ENCODE measurements at places on chromosomes 1 and 21.
A peak's percentile ranks its signal among the peaks of the same experiment; 100 is the strongest.

- DNase-seq = no peak
Observed at GRCh38 chr1:37070126-37070525, 35.8 kb upstream of the GRIK3 start.

DNA sequence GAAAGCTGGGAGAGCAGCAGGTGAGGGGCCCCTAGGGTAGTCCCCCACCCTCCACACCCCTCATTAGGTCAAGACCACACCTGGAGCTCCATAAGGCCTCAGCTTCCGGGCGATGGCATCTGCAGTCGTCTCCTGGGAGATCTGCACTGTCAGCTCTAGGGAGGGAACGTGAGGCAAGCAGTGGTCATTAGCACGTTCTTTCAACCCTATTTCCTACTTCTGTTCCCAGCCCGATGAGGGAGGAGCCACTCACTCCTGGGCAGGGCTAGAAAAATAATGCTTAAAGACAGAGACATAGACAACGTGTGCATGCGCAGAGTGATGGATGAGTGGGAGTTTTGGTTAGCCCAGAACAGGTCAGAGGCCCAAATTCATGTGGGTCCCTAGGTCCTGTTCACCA lies 9.7 kb downstream of the KDF1 start:
- no peak for DNase-seq

- no peak for DNase-seq
Observed at GRCh38 chr1:86950712-86951419, 36.4 kb downstream of the HS2ST1 start.

DNA sequence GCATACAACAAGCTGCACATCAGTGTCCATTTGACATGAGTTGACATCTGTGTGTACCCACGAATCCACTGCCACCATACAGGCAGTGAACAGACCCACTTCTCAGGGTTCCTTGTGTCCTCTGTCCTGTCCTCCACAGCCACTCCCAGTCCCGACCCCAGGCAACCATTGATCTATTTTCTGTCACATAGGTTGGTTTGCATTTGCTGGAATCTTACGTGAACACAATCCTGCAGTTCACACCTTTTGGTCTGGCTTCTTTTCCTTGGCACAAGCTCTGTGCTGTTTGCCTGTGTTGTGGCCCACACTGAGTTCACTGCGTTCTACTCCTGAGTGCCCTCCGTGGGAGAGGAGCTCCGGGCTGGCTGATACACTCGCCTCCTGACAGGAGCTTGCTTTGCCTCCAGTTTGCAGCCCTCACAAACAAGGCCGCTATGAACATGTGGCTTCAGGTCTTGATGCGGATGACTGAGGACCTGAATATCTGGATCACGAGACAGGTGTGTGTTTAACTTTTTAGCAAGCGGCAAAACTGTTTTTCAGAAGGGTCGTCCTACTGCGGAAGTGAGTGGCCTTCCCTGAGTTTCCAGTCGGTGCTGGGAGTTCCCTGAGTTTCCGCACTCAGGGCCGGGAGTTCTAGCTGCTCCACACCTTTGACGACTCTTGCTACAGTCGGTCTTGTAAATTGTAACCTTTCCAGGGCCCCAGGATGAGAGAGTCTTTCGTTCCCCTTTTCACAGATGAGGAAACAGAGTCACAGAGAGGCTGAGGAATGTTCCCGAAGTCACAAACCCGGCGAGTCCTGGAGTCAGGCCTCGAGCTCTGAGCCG lies 13.0 kb upstream of the COL18A1 start:
- no peak for DNase-seq

GRCh38 chr1:36309397-36309796 lies 3.2 kb downstream of the SH3D21 start:
- no peak for DNase-seq

DNA sequence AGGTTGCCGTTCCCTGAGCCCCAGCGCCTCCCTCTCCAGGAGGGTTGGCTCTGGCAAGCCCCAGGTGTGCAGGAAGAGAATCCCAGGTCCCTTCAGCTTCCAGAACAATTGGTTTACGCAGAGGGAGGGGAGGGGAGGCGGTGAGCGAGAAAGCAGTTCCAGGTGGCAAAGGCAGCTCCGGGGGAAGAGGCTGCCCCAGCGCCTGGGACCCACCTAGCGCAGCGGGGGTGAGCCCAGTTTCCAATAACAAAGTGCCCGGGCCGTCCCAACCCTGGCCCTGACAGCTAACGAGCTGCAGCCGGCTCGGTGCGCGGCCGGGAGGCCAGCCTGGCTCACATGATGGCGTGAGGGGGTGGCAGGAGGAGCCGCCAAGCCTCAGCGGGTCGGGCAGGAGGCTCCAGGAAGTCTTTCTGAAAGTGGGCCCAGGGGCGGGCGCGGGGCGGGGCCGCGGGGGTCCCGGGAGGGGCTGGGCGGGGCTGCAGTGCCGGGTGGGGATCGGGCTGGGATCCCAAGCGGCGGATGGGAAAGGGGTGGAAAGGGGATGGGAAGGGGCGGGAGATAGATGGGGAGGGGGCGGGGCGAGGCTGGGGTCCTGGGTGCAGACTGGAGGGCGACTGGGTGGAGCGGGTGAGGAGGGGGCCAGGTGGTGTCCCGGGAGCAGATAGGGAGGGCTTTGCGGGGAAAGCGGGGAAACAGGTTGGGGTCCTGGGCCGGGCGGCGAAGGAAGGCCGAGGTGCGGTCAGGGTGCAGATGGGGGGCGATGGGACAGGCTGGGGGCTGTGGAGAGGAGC lies 22.8 kb downstream of the DHRS3 start:
- peak; percentile 27 for DNase-seq

- DNase-seq = no peak
Observed at GRCh38 chr1:67708606-67709005, 23.6 kb downstream of the GADD45A start.

GRCh38 chr1:20555025-20555757 lies 2.8 kb downstream of the FAM43B start:
- DNase-seq = no peak

DNA sequence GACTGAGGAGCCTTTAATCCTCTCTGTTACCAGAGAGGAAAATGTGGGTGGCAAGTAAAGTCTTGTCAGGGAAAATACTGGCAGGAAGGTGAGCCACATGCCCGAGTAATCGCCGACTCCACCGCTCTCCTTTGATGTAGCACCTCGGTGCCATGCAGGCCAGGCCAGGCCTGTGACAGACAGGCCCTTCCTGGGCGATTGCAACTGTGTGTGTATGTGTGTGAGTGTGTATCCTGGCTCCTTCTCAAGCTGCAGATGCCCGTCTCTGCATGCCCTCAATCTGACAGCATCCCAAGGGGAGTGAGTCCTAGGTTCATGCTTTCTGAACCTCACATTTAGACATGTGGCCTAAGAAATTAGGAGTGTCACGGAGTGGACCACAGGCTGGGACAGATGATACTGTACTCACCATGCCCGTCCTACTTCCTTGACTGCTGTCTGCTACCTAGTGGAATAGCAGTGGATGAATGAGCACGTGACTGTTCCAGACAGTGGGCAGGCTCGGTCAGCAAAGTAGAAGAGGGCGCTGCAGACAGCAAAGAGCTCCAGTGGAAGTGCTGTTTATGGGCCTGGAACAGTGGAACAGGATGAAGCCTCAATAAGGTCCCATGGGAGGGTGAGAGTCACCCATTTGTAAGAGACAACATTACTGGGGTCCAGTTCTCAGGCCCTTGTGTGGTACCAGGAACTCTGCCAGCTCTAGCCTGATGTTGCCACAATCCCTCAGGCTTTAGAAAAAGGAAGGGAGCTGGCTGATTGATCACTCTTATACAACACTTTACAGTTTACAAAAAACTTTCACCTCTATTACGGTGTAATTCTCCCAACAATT lies 25.3 kb downstream of the SERTAD4 start:
- DNase-seq = no peak

DNA sequence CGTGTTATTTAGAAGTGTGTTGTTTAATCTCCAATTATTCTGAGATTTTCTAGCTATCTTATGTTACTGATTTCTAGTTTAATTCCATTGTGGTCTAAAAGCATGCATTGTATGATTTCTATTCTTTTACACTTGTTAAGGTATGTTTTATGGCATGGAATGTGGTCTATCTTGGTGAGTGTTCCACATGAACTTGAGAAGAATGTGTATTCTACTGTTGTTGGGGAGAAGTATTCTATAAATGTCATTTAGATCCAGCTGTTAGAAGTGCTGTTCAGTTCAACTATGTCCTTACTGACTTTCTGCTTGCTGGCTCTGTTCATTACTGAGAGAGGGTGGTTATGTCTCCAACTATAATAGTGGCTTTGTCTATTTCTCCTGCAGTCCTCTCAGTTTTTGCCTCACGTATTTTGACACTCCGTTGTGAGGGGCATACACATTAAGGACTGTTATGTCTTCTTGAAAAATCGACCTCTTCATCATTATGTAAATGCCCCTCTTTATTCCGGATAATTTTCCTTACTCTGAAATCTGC lies 12.0 kb upstream of the PLA2G5 start:
- DNase-seq = no peak

DNA sequence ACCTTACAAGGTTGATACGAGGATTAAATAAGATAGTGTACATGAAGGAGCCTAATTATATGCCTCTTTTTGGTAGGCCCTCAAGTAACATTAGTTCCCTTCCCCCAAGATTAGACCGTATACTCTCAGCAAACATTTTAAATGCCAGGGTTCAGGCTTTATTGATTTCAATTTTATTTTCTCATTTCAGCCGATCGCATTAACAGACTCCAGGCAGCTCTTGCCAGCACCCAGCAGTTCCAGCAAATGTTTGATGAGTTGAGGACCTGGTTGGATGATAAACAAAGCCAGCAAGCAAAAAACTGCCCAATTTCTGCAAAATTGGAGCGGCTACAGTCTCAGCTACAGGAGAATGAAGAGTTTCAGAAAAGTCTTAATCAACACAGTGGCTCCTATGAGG lies 104.4 kb upstream of the BMP8A start:
- no peak for DNase-seq

- no peak for DNase-seq
Observed at GRCh38 chr21:35028451-35028978, 20.6 kb downstream of the RUNX1 start.

DNA sequence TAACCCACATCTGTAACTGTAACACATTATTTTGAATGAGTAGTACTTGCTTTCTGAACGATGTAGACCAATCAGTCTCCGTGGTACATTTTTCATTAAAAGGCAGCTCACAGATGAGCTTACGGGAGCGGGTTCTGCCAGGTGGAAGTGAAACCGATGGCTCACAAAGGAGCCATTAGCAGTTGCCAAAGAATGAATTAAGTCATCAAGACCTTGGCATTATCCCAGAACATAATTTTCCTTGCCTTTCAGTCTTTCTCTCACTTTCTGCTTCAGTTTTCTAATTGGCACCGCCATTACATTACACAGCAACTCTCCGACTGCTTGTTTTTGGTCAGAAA lies 33.5 kb upstream of the UTS2 start:
- no peak for DNase-seq

DNA sequence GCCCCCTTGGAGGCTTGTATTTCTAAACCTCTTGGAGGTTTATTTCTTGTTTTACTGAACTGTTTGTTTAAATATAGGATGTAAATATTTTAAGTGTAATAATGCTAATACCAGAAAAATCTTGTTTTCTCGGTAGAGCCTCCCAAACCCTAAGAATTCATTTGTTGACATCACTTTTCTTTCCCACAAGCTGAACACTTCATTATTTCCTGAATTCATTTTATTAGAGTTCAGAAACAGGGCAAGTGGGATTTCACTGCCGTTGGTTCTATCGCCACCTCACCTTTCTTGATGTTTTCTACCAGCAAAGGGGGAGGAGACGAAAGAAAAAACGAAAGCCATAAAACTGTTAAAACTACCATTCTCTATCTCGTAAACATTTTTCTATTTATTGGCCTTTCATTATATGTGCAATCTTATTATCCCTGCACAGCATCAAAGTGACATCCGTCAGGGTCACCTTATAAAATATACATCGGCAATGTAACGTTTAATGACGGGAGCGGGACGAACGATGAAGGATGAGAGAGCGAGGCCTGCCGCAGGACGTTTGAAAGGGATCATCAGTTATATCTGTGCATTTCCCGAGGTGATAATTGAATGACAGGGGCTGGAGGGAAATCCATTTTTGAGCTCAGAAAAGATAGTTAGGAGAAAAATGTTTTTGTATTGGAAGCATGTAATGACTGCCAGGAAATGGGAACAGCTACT lies 59.5 kb downstream of the SLC45A1 start:
- no peak for DNase-seq

DNA sequence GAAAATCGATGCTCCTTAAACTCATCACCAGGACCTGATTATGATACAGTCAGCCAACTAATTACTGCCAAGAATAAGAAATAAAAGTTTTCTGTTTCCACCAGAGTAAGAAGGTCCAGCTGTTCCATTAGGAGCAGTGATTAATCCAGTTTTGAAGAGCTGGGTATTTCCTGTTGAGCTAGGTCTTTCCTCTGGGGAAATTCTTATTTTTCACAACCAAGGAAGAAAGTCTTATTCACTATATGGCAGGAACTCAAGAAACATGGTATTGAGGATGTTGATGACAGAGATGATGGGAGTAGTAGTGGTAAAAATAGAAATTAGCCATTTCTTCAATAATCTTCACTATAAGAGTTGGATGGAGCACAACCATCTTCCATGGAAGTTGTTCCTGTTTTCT lies 374.6 kb upstream of the RUNX1 start:
- no peak for DNase-seq

DNA sequence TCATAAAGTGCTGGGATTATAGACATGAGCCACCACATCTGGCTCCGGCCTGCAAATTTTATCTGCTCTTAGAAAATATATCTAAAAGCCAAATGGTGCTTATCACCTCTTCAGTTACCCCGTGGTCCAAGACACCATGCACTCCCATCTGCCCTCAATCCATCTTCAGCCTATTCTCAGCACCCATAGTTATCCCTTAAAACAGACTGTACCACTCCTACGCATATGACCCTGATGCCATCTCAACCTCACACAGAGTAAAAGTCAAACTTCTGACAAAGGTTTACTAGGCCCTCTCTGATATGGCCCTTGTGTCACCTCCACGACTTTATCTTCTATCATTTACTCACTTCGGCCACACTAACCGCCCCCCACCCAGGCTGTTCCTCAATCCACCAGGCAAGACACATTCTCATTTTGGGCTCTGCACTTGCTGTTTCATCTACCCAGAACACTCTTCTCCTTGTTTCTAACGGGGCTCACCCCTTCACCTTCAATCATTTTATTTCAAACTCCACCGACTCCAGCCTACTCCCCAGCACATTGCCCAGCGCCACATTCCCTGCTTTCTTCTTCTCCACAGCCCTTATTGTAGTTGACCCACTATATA lies 33.0 kb downstream of the USP48 start:
- DNase-seq = no peak

DNA sequence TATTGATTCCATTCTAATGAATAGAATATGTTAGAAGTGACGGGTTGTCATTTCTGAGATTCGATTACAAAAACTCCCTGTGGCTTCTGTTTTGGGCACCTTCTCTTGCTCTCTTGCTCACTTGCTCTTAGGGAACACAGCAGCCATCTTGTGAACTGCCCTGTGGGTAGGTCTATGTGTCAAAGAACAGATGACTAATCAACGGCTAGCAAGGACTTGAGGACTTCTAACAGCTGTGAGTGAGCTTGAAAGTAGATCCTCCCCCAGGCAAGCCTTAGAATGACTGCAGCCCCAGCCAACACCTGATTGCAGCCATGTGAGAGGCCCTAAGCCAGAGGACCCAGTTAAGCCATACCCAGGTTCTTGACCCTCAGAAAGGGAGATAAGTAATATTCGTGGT lies 49.3 kb downstream of the AZIN2 start:
- no peak for DNase-seq

Data from activated gamma-delta T cell (primary cell).